ENCODE measurements at places on chromosomes 12 and 14. TPM values are rescaled to one million over a fixed set of nuclear protein-coding genes. Genes with fewer than 3 reads are reported as not detected.

GRCh38 chr14:38405851-38406635 lies 150.2 kb upstream of the CLEC14A start:
- DNase-seq = no peak

- no peak for DNase-seq
Measured at GRCh38 chr14:68099495-68100045, 280.0 kb downstream of the RAD51B start.

DNA sequence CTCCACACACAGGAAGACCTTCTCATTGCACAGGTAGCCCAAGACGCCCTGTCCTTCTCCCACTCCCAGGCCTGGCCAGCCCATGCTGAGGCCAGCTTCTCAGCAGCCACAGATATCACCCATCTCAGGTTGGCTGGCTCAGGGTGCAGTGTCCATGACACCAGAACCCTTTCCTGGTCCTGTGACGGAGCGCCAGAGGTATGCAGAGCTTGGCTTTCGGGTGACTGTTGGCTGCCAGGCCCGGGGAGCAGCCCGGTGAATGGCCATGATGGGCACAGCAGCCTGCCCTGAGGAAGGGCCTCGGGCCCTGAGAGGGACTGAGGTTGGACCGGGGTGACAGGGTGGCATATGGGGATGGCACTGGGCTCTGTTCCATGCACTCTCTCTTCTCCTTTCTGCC lies 173.4 kb downstream of the TSPAN9 start:
- no peak for DNase-seq

DNA sequence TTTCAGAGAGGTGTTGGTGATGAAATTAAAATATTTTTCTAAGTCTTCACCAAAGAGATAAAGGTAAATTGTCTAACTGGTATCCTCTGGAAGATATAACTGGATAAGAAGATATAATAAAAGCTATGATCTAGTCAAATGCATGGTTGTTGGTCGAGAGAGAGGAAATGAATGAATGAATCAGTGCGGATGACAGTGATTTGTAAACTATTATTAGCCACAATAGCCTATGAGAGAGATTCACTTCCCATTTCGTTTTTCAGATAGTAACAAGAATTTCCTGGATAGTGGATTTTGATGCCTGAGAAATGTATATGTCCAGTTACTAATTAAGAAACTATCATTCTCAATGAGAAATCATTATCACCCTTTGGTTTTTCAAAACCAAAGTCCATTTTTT lies 63.1 kb downstream of the HEATR5A start:
- DNase-seq = no peak

- DNase-seq = peak; percentile 92
Measured at GRCh38 chr12:4307593-4308333, 13.2 kb upstream of the TIGAR start.

DNA sequence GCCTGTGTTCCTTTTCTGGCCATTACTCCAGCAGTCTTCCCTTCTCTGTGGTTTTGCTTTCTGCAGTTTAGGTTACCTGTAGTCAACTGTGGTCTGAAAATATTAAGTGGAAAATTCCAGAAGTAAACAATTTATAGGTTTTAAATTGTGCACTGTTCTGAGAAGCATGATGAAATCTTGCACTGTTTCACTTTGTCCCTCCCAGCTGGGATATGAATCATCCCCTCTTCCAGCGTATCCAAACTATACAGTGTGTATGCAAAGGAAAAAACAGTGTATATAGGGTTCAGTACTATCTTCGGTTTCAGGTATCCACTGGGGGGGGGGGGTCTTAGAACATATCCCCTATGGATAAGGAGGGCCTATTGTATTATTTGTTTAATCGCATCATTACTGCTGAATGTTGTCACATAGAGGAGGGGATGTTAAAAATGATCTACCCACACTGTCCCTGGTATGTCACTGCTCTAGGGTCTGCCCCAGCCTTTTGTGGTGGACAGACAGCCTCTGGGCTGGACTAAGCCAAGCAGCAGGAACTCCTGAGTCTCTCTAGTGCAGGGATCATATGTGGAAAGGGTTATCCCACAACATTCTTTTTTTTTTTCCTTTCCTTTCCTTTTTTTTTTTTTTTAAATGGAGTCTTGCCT lies 109.1 kb upstream of the MAX start:
- no peak for DNase-seq

DNA sequence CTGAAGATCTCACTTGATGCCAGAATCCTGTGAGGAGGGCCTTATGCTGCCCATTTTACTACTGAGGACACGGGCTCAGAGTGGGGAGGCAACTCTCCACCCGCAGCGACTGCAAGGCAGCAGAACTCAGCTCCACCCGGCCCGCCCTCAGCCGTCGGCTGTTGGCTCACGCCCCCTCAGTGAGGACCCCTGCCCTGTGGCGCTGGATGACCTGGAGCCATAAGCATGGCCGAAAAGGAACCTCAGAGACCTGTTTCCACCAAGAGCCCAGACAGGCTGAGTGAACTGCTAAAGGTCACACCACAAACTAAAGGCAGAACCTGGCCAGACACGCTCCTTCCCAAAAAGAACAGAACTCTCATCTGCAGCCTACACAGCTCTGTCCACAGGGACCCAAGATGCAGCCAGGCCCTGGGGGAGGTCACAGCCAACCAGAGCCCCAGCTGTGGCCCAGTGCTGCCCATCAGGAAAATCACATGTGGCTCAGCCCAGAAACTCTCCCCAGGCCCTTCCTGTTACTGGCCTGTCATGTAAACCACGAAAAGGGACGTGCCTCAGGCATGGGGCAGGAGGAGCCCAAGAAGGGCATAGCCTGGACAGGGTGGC lies 32.8 kb downstream of the CCNK start:
- peak; percentile 65 for DNase-seq

DNA sequence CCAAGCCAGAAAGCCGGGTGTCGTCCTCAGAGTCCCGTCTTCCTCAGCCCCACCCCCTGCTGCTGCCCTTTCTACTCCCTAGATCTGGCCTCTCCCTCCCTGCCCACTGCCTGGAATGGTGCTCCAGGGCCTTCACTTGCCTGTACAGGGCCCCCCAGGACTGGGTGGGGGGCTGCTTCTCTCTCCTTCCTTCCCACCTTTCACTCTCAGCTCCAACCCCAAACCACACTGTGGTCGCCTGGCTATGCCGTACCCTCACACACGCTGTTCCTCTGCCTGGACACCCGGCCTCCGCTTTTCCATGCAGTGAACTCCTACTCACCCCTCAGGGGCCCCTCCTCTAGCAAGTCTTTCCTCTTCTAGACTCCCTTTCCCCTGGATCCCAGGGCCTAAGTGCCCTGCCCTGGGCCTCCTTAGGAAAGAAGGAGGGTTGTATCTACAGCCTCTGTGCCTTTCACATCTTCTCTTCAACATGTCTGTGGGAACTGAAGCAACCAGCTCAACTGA lies 25.5 kb upstream of the DIO3 start:
- DNase-seq = no peak

DNA sequence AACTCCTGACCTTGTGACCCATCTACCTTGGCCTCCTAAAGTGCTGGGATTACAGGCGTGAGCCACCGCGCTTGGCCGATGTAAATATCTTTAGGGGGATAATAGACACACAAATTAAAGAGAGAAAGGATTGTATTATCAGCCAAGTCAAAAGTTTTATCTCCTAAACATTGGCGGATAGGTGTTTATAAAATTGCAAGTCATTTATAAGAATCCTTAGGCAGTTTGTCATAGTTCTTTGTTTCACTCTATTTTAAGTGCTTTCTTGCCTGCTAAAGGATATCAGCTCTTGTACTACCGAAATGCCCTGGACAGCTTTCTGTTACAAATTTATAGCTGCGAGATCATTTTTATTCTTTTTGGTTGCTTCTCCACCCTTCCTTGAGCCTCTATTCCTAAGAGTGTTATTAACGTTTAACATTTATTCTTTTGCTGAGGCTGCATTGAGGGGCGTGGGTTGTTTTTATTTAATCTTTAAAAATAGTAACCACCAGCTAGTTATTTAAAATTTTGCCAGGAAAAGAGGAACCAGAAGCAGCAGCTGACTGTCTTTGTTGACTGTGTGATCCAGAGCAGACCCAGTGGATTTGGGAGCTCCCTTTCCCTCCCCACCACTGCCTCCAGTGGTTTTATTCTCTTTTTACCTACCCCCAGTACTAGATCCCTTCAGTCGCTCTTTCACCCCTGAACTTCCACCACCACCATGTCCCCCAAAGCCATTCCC lies 106.4 kb downstream of the DIP2B start:
- DNase-seq = no peak

DNA sequence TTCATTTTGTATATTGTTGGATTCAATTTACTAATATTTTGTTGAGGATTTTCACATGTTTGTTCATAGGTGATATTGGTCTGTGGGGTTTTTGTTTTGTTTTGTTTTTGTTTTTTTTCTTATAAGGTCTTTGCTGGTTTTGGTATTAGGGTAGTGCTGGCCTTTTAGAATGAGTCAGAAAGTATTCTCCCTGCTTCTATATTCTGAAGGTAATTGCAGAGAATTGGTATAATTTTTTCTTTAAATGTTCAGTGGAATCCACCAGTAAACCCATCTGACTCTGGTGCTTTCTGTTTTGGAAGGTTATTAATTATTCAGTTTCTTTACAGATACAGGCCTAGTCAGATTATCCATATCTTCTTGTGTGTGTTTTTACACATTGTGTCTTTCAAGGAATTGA lies 8.9 kb downstream of the TOGARAM1 start:
- DNase-seq = no peak

DNA sequence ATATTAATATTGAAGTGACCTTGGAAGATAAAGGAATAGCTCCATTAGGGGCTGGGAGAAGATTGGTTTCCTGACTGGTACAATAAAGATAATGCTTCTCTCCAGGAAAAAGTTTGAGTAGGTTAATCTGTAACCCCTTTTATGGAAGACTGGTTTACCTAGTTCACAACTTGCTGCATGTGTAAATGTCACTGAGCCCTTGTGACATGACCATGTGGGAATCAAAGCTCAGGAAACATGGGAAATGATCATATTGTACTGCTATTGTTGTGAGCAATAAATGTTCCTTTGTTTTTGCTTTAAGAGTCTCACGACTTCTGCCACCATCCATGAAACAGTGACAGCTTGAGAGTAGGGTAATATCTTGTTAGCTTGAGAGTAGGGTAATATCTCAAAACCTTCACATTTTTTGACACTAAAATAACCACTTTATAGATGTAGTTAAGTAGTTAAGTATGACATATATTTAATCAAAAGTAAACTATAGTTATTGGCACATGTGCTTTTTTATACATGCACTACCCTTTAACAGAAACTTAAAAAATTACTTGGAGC lies 1338.6 kb downstream of the FSCB start:
- DNase-seq = no peak

DNA sequence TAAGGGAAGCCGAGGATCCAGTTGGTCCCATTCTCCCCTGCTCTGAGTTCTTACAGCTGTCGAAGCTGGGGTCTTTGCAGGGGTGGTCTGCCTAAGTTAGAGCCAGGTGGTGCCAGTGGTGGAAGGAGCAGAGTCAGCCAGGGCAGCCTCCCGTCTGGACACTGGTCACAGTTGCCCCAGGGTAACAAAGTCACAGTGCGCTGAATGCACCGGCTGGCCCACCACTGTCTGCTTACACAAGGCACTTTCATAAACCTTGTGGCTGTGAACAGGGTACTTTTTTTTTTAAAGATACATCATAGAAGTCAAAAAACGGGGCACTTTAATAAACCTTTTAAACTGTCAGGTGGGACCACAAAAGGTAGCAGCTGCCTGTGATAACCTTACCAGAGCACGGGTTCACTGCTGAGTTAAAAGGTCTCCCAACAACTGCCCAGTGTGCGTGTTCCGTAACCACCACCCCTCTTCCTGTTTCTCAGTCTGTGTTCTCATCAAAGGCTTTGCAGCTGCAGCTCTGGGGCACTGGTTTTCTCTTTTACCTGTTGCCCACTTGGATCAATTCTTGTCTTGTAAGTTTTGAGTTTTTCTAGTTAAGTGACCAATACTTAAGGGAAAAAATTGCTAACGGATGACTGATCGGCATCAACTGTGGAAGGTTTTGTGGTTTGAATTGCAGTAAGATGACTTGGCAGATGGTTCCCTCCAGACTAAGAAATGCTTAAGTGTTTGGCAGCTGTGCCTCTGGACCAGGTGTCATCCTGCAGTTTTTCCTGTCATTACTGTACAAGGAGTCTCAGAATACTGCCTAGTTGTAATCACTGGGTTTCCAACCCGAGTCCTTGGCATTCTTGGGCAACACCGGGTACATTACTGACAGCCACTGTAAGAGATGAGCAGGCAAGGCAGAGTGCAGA lies 55.9 kb downstream of the DYNC1H1 start:
- peak; percentile 92 for DNase-seq

DNA sequence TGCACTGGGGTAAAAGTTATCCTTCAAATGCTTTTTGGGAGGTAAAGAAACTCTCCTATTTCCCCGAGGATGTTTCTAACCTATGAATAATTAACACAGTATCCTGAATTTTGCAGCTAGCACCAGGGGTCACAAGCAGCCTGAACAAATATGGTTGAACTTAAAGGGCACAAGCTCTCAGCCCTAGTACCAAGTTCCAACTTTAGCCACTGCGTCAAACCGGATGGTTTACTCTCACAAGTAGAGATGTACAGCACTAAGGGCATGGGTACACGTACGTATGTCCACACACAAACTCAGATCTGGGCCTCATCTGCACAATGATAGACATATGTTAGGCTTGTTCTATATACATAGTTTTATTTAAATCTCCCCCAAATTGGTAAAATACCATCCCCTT lies 4.7 kb downstream of the CCDC88C start:
- DNase-seq = no peak

Gene ACRBP
- under 0.01 TPM for total RNA-seq

Gene CPM
- 1.8 TPM for total RNA-seq

Gene DLK1
- total RNA-seq = not detected

Gene ASCL1
- total RNA-seq = not detected

Gene KLRC4
- not detected for total RNA-seq

Gene TMTC2
- total RNA-seq = 2.1 TPM

Gene PLCZ1
- total RNA-seq = not detected
